ENCODE measurements at places on chromosomes 5 and 9.

DNA sequence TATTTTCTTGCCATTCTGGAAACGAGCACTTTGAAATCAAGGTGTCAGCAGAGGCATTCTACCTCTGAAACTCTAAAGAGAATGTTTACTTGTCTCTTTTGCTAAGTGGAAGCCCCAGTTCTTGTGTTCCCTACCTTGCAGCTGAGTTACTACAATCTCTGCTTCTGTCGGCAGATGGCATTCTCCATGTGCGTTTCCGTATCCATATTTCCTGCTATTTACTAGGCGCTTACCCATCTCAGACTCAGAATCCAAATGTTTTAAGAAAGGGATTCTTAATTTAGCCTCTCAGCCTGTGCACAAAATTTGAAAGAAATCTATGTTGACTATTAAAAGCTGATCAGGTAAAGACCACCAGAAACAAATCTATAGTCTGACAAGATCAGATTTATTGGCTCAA, 221.3 kb upstream of the FTMT start:
- DNase-seq, result no peak

GRCh38 chr9:14994738-14995137, 84.5 kb upstream of the FREM1 start:
- no peak for DNase-seq

DNA sequence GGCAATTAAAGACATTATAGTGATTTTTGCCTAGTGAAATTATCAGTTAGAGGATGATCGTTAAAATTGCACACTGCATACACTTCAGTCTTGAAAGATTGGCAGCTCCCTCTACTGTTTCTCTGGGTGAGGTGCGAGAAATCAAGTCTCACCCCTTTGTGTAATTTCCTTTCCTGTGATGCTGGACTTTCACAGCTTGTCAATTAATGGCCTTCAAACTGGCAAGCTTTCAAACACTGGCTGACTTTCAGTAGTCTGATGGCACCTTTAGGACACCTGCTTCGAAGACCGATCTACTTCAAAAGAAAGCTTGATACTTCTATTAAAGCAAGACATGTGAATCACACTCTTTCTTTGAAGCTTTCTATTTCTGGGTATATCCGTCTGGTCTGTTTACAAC, 706.7 kb upstream of the PTPRD start:
- DNase-seq, result no peak

DNA sequence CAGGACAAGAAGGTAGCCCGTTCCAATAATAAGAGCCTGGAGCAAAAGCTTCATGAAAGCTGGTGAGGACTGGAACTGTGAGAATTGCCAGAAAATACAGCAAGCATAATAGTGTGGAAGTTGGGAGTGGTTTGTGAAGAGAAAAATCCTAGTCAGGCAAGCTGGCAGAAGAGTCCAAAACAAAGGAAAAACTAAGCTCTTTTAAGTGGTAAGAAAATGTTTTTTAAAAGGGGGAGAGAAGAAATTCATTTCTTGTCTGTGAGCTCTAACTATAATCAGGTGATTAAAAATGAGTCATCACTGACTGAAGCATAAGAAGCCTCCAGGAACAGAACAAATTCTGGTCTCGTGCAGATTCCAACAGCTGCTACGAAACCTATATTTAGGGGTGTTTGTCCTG, 102.6 kb downstream of the CAAP1 start:
- DNase-seq, result no peak

DNA sequence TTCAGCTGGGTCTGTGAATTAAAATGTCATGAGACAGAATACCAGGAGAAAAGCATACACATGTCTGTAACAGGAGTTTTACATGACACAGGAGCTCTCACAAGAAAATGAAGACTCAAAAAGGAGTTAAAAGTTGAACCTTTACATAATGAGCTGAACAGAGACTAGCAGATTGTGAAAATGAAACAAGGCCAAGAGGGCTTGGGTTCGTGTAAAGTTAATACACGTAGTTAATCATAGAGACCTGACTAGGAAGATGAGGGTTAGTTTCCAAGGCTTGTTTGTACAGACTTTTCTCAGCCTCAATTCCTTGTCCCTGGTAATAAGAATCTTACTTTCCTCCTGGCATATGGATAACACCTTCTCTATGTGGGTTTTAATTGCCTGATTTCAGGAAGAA, 1294.0 kb downstream of the MAT2B start:
- DNase-seq, result no peak

- DNase-seq, result no peak
Observed at GRCh38 chr5:27080147-27080546, 41.8 kb upstream of the CDH9 start.

DNA sequence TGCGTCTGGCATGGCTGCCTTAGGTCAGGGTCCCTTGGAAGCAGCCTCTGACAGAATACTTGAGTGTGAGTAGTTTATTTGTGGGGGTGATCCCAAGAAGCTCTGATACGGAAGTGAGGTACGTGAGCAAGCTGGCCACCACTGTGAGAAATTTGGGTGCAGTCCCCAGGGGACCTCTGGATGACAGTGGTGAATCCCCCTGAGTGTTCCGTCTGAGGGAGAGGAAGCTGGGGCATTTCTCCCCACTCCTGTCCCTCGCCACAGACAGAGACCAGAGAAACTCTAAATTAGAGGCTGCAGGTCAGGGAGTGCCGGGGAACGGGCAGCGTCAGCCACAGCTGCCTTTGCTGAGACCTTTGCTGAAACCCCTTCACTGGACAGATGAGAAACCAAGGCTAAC, 155.9 kb upstream of the COL5A1 start:
- DNase-seq, result no peak

GRCh38 chr5:178417391-178417811, 172.8 kb downstream of the COL23A1 start:
- no peak for DNase-seq

DNA sequence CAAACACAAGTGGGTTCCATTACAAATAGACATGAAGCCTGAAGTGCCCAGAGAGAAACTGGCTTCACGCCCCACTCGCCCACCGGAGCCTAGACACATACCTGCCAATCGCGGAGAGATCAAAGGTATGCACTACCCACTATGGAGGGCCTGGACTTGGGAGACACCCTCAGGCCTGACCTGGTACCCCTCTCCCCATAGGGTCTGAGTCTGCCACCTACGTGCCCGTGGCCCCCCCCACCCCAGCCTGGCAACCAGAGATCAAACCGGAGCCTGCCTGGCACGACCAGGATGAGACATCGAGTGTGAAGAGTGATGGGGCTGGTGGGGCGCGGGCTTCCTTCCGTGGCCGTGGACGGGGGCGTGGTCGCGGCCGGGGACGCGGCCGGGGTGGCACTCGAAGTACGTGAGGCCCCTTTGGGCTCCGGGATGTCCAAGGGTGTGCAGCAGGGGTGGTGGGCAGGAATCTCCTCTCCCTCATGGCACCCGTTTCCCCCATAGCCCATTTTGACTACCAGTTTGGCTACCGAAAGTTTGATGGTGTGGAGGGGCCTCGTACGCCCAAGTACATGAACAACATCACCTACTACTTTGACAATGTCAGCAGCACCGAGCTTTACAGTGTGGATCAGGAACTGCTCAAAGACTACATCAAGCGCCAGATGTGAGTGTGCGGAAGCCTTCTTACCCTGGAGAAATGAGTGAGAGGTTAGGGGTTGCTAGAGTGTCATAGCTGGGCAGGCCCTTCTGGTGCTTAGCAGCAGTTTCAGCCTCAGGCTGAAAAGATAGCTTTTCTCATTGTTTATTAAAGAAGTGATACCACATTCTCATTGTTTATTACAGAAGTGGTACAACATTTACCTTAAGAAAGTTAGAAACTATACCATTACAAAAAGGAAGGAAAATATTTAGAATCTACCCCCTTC, 38.7 kb downstream of the LARP1 start:
- DNase-seq, result no peak

GRCh38 chr5:179317411-179318220, 27.6 kb downstream of the ADAMTS2 start:
- DNase-seq, result no peak

All from SIG-M5 (cell line).